ENCODE measurements at places on chromosomes 6 and 20. TPM values are rescaled to one million over a fixed set of nuclear protein-coding genes. Genes with fewer than 3 reads are reported as not detected.

GRCh38 chr6:137307163-137307854 lies 88.1 kb upstream of the IFNGR1 start:
- no peak for DNase-seq

The FRMD1 gene
- 25.5 TPM for total RNA-seq

- no peak for DNase-seq
Observed at GRCh38 chr6:34468378-34468892, 2.6 kb downstream of the PACSIN1 start.

The TNNC2 gene
- total RNA-seq, result 0.89 TPM

The NOTCH4 gene
- total RNA-seq, result 71.8 TPM

DNA sequence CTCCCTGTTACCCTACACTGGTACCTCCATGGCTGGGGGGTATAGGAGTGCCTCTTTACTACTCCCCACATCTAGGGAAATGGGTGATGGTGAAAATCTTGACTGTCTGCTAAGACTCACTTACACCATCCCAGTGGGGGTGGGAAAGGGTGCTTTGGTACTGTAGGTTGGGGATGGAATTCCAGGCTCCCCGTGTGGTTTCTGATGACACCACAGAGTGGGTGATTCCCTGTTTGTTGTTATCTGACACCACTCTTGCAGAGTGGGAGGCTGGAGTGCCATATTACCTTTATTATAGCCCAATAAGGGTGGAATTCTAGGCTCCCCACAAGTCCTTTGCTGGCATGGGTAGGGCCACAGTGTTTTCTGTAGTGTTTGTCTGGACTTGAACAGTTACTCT lies 264.6 kb upstream of the MAN1A1 start:
- DNase-seq, result no peak
